ENCODE measurements at places on chromosomes 12 and 14. TPM values are rescaled to one million over a fixed set of nuclear protein-coding genes. Genes with fewer than 3 reads are reported as not detected.

The IL26 gene
- not detected for total RNA-seq

- H3K27me3 ChIP-seq: no peaks in the 10 kb centered on the region
- no peak overlapping the region for H3K27ac ChIP-seq
- DNase-seq: no peak
Measured at GRCh38 chr12:46303039-46303666, 34.3 kb upstream of the SLC38A1 start.

DNA sequence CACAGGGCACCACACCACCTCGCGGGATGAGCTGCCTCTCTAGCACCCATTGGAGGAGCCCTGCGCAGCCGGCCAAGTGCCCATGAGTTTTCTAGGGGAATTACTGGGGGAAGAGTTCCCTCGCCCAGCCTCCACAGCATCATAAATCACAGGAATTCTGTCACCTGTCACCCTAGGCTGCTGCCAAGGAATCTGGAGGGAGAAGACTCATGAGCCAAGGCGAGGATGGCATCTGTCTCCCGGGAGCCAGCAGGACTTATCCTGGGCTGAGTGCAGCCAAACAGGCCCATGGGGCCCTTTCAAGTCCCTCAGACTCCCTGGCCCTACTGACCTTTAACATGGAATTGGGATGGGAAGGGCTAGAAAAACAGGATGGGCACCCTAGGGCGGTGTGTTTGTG, 7.8 kb upstream of the OTUB2 start:
- H3K27ac ChIP-seq: no peak overlapping the region
- H3K36me3 ChIP-seq: no peaks in the 10 kb centered on the region
- H3K4me3 ChIP-seq: no peak overlapping the region
- DNase-seq: no peak
- no peaks in the 10 kb centered on the region for H3K4me1 ChIP-seq

DNA sequence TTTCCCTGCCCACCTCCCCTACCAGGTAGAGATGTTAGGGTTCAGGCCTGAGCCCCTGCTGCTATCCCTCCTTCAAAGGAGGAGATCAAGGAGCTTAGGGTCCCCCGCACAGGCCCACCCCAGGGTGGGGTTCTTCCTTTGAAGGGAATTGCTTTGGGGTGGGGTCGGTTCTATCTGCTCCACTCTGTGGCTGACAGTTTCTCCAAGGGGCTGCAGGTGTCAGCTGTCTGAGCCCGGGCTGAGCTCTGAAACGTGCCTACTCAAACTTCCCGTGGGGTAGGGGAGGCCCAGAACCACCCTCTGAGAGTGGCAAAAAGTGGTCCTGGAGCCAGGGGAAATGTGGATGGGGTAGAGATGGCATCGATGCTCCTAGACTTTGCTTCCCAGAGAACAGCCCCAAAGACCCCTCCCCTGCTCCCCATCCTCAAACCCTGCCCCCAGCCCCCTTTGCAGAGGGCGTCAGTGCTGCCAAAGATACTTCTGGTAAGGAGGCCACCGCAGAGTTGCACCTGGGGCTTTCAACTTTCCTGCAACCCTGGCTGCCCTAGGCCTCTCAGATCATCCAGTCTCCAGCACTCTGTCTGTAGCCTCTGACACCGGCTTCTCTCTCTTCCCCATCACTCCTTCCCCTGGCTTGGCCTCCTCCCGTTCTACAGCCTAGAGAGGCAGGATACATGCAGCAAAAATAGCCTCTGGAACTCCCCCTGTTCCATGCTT, 6.3 kb upstream of the CD4 start:
- no peaks in the 10 kb centered on the region for H3K36me3 ChIP-seq
- peaks cover 11% of the 10 kb centered on the region for H3K4me1 ChIP-seq
- no peak overlapping the region for H3K27ac ChIP-seq
- peaks cover 5% of the 10 kb centered on the region for H3K27me3 ChIP-seq
- H3K4me3 ChIP-seq: no peak overlapping the region

GRCh38 chr12:72523754-72524153, 251.6 kb downstream of the TRHDE start:
- H3K27ac ChIP-seq: no peak overlapping the region
- no peaks in the 10 kb centered on the region for H3K27me3 ChIP-seq
- H3K4me1 ChIP-seq: no peaks in the 10 kb centered on the region
- DNase-seq: no peak
- no peaks in the 10 kb centered on the region for H3K36me3 ChIP-seq
